ENCODE measurements at places on chromosomes 1 and 21. TPM values are rescaled to one million over a fixed set of nuclear protein-coding genes. Genes with fewer than 3 reads are reported as not detected.
A peak's percentile ranks its signal among the peaks of the same experiment; 100 is the strongest.

PANK4 gene
- total RNA-seq, result 23.8 TPM

ARTN gene
- total RNA-seq, result not detected

PTGER3 gene
- total RNA-seq, result 0.97 TPM

C1orf115 gene
- 3.5 TPM for total RNA-seq

SLAMF6 gene
- total RNA-seq, result not detected

NUF2 gene
- total RNA-seq, result 17.7 TPM

SLC30A2 gene
- total RNA-seq, result not detected

PLEKHG5 gene
- 11.2 TPM for total RNA-seq

RAB3B gene
- 77.3 TPM for total RNA-seq

- no peak for DNase-seq
These were observed 20.1 kb downstream of the PLCH2 start for GRCh38 chr1:2496087-2496622.

- peak; percentile 24 for DNase-seq
These were observed 30.7 kb downstream of the MRAP start for GRCh38 chr21:32329331-32329730.

GRCh38 chr1:41714638-41715389, 203.9 kb downstream of the HIVEP3 start:
- no peak for DNase-seq

- no peak for DNase-seq
These were observed 250.4 kb downstream of the NFIA start for GRCh38 chr1:61332796-61333195.

GRCh38 chr1:22457345-22457744, 5.7 kb downstream of the ZBTB40 start:
- peak; percentile 70 for DNase-seq

DNA sequence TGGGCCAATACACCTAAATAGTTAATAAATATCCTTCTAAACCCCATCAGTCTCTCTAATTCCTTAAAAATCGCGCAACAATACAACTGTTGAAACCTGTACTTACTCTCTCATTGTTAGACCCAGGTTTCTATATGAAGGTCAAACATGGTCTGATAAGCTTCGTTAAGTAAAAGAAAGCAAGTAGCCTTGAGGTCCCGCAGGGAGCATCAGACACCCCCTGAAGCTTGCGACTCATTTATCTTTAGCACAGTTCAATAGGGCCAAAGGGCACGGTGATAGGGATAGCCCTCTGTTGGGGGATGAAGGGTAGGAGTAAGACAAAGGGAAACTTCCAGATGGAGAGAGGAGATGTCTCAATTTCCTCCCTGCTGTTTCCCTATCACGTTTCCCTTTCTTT, 27.3 kb upstream of the THEM4 start:
- DNase-seq, result no peak

DNA sequence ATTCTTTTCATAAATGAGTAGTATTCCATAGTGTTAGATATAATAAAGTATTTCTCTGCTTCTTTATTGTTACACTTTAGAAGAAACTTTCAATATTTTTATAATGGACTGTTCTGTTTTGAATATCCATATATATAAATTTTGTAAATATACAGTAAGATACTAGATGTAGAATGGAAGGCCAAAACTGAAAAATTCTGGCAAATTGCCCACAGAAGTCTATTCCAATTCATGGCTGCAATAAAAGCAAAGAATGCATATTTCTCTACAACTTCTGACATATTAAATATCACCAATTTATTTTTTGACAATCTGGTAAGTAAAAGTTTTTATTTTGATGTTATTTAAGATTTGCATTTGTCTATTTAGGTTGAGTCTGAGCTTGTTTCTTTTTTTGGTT, 532.5 kb downstream of the NCAM2 start:
- no peak for DNase-seq

DNA sequence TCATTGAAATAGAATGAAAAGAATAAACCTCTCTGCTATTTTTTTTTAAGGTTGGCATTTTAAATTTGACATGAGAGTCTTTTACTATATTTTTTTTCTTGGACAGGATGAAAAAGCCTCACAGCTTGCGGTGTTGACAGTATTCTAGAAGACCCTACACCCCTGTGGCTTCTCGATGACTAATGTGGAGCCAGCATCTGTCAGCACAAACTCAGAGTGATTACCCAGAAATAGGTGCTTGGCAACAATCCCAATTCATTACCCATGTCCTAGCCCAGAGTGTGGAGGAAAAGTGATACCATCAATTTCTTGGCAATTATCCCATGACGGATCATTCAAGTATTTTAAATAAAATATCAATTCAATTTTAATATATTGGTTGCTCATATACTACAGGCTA, 186.8 kb upstream of the MAP1LC3C start:
- DNase-seq, result no peak

DNA sequence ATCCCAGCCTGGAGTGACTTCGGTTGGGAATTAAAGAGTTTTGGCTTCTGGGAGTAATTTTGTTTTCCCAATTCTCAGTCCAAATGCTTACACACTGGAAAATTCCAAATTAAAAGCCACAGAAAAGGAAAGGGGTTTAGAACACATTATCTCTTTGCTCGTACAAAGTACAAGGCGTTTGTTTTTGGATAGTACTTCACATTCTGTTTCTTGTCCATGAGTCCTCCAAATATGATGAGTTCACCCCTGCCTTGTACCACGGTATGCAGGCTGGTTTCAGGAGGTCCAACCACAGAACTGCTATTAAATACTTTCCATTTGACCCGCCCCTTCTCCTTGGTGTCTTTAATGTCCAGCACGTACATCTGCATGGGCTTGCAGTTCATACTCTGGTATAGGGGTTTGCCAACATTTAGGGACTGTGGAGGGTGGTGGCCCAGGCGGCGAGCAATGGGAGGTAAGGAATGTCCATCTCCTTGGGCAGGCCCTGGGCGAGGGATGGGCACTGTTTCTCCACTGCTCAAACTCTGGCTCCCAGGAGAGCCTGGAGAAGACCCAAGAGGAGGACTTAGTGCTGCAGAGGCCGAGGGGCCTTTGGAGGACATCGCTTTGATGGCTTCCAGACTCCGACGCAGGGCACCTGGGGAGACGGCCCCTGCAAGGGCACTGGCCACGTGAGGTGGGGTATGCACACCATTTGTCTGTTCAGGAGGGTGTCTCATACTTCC, 13.7 kb upstream of the CPLANE2 start:
- peak; percentile 72 for DNase-seq

- no peak for DNase-seq
These were observed 36.5 kb downstream of the PUM1 start for GRCh38 chr1:31029026-31029425.

DNA sequence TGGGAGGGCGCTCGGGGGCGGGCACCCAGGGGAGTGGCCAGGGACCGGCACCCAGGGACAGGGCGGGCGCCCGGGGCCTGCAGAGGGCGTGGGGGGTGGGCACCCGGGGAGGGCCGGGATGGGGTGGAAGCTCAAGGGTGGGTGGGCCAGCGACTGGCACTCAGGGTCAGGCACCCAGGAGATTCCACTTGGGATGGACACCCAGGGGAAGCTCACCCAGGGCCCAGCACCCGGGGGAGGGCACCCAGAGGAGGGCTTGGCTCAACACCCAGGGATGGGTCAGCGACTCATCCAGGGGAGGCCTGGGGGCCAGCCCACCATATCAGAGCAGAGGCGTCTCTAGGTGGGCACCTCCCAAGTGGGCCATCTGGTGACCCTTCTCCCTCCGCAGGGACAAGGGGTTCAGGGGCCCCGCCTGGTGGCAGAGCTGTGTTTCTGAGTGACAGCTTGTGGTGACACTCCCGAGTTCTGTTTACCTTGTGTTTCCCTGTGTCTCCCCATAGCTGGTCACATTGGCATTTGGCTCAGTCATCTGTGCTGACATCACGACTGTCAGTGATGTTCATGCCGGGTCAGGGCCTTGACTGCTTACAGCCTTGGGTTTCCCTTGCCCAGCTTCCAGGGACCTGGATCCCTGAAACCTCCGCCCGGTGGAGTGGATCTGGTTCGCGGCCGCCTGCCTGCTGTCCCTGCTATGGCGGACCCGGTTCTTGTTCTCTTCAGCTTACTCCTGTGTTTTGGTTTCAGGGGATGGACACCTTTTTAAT, 749 bp downstream of the IBA57 start:
- DNase-seq, result peak; percentile 75

DNA sequence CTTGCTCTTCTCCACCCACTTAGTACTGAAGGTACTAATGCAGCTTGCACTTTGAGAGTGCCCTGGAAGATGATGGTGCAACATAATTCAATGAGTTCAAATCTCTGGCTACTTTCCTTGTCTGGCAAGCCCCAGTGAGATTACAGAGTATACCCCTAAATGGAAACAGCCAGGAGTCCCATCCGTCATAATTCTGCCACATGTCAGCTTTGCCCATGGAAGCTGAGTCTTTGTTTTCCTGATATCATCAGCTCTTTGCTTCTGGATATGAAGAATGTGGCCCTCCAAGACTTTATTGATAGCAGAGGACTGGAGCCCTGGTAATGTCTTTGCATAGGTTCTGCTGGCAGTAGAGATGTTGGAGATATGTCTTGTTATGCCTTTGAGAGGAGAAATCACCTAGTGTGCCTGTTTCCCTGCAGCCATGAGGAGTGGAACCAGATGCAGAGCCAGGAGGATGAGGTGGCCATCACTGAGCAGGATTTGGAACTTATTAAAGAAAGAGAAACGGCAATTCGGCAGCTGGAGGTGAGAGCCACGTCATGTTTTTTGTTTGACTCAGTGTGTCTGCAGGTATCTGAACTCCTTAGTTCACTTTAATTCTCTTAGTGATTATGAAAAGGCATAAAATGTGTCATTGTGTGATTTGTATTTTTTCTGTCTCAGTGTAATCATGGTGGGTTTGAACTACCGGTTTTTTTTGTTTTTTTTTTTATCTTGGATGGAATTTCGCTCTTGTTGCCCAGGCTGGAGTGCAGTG, 18.7 kb upstream of the PPP1R8 start:
- DNase-seq, result no peak

GRCh38 chr1:11196945-11197344, 7.8 kb downstream of the ANGPTL7 start:
- no peak for DNase-seq

- peak; percentile 28 for DNase-seq
These were observed 323.6 kb downstream of the MRPL39 start for GRCh38 chr21:25283720-25284119.

DNA sequence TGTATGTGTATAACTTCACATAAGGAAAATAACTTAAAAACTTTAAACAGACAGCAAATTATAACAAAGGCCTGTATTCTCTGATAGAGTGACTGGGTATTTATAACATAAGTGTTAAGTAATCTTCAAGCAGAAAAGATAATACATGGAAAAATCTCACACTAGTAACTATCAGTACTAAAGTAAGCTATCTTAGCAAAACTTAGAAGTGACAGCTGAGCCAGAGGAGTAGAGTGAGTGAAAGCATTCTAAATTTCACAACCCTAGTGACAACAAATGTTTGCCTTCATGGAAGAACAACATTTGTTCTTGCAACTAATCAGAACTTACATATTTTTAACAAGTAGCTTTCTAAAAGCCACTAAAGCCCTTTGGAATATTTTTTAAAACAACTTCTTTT, 74.5 kb upstream of the B3GALT2 start:
- DNase-seq, result peak; percentile 33

GRCh38 chr1:80882553-80882952, 918.2 kb upstream of the ADGRL2 start:
- peak; percentile 12 for DNase-seq

- no peak for DNase-seq
These were observed 15.6 kb upstream of the PIGM start for GRCh38 chr1:160047111-160047991.

DNA sequence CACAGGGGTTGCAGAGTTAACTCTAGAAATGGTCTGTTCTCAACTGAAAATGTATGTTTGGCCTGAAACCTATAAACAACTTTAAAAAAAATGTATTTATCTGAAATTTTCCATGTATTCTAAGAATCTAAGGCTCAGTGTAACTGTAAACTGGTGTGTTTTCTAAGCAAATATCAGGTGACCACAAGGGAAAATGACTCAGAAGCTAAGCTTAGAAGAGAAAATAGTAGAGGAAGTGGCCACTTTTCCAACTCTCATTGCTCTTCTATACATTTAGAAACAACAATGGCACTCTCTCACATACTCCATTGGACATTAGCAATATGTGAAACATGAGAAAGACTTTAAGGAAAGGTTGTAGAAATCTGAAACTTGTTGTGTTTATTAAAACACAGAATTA, 7.5 kb downstream of the TNFSF18 start:
- DNase-seq, result peak; percentile 39

GRCh38 chr21:44003307-44003966, 8.7 kb upstream of the TRAPPC10 start:
- no peak for DNase-seq

- no peak for DNase-seq
These were observed 4.3 kb upstream of the MIIP start for GRCh38 chr1:12015001-12015491.

GRCh38 chr21:36780861-36781260, 81.9 kb downstream of the SIM2 start:
- no peak for DNase-seq

- no peak for DNase-seq
These were observed 284.0 kb downstream of the PTPRC start for GRCh38 chr1:198922638-198923430.

- DNase-seq, result peak; percentile 94
These were observed 55.9 kb downstream of the MRPS6 start for GRCh38 chr21:34129039-34129891.

DNA sequence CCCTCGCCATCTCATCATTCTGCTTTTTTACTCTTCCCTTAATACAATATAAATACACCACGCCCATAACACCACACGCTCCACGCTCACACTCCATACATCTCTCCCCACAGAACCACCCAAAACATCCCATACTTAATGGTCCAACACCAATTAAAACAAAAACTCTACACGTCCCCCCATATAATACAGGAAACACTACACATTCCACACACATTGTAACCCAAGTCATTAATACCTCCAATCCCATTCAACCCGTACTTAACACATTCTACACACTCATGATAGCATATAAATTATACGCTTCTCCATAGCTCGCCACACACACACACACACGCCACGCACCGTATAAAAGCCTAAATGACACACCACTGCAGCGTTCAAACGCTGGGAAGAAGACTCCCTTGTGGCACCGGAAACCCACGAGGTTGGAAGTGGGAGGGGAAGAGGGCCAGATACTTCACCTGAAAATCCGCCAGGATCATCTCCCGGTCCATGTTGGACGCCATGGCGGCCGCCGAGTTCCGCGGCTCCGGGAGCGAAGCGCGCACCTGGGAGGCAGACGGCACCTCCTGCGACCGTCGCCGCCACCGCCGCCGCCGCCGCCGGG, 659 bp downstream of the FAF1 start:
- DNase-seq, result peak; percentile 33

DNA sequence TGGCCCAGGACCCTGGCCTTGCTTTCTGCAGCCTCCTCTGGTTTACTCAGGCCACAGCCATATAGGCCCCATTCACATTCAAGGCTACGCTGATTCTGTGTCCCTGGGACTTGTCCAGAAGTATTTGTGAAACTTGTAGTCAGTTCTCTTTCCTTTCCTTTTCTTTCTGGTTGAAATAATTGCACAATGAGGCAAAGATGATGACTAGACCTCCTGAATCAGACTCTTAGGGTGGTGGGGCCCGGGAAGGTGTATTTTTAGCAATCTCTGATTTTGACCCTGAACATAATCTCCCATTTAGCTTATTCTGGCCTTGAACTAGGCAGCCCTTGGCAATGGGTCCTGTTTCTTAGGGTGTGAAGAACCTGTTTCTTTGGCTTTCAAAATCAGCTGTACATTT, 39.9 kb downstream of the STUM start:
- no peak for DNase-seq
